ENCODE measurements at places on chromosomes 12 and 14.

DNA sequence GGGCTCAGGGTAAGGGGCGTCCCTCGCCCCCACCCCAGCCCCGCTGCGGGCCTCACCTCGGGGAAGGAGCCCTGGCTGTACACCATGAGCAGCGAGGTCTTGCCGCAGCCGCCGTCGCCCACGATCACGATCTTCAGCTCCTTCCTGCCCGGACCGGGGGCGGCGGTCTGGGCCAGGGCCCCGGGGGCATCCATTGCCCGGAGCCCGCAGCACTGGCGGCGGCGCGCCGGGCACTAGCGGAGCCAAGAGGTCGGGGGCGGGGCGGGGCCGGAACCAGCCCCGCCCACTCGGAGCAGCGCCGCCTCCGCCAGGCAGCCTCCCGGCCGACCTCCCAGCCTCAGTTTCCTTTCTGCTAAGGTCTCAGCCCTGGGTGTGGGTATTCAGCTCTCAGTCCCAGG lies at the start of gene RHOF:
Gene RHOF (minus strand): TSS at position 249 of the 398 bp plus-strand sequence. CDS start 55 bp downstream, at position 194.
- DNase-seq: peak; percentile 63

GRCh38 chr12:26273811-26274210 lies 78.4 kb downstream of the SSPN start:
- DNase-seq: peak; percentile 33

DNA sequence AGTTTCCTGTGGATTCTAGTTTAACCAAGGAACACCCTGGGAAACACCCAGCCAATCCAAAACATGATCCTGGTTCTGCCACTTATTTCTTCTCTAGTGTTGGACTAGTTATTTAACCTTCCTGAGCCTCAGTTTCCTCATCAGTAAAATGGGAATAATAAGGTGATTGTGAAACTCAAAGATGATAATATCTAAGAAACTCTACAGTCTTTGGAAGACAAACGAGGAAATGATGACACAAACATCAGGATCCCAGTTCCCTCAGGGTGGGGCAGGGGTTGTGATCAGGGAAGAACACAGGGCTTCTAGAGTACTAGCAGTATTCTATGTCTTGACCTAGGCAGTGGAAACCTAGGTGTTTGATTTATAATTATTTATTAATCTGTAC lies 18.1 kb upstream of the TMEM106C start:
- DNase-seq: no peak

- DNase-seq: no peak
Measured at GRCh38 chr14:101947577-101947903, 16.8 kb upstream of the DYNC1H1 start.

GRCh38 chr12:22014783-22015144 lies 31.3 kb upstream of the CMAS start:
- DNase-seq: no peak

GRCh38 chr12:76024942-76025600 lies 6.5 kb downstream of the PHLDA1 start:
- DNase-seq: no peak

GRCh38 chr14:91399868-91400640 lies 17.6 kb downstream of the CCDC88C start:
- no peak for DNase-seq

GRCh38 chr12:55624056-55624455 lies 12.6 kb upstream of the OR10P1 start:
- DNase-seq: no peak

GRCh38 chr14:60495946-60496345 lies 10.1 kb upstream of the C14orf39 start:
- DNase-seq: no peak

DNA sequence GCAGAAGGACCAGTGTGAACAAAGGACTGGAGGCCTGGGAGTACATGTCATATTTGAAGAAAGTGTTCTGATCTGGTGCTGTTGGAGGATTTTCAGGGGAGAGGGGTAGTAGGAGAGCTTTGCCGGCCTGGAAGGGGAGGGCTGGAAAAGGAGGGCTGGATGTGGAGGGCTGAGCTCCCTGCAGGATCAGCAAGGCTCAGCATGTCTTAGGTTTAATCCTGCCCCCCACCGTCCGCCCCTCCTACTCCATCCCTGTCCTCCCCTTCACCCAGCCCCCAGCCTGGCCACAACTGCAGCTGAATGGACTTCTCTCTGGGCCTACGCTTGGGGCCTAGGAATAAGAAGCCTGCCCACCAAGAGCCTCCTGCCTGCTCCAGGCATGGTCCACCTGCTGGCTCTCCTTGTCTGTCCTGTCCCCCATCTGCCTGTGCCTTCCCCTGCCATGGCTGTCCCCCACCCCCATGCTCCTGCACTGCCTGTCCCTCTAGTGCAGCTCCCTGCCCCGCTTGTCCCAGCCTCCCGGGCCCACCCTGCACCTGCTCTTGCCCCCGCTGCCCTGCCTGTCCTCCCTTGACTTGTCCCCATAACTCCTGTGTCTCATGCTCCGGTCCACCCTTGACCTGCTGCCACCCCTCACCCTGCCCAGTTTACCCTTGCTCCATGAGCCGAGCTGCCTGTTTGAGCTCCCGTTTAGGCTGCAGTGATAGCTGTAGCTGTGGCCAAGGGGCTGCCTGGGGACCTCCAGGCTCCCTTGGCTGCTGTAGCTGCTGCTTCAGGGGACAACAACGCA lies 9.8 kb upstream of the RARG start:
- no peak for DNase-seq

- no peak for DNase-seq
Measured at GRCh38 chr14:90993792-90994191, 66.6 kb downstream of the RPS6KA5 start.

- no peak for DNase-seq
Measured at GRCh38 chr14:69878251-69878650, 965 bp upstream of the SMOC1 start.

DNA sequence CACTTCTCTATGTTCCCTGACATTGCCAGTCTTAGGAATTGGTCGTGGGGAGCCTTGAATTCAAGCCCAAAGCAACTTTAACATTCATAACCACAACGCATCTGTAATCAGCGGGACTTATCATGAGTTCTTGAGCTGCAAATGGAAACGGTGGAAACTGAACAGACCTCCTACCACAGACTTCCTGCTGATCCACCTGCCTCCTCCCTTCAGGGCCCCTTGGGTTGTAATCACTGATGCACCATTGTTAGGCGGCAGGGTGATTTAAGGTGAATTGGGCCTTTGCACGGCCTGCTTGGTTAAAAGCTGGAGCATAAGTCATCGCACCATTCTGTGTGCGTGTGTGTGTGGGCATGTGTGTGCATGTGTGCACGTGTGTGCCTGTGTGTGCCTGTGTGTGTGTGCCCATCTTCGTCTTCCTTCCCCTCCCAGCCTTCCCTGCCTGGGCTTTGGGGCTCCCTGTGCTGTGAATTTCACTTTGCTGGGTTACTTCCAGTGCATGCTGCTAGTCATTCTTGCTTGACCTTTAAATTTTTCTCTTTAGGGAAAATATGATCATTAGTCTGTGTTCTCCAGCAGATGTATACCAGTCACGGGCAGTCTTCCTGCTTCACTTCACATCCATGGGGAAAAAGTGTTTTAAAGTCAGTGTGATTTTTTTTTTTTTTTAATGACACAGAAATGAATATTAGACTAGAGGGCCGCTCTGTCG lies 29.1 kb downstream of the CHST11 start:
- DNase-seq: no peak

DNA sequence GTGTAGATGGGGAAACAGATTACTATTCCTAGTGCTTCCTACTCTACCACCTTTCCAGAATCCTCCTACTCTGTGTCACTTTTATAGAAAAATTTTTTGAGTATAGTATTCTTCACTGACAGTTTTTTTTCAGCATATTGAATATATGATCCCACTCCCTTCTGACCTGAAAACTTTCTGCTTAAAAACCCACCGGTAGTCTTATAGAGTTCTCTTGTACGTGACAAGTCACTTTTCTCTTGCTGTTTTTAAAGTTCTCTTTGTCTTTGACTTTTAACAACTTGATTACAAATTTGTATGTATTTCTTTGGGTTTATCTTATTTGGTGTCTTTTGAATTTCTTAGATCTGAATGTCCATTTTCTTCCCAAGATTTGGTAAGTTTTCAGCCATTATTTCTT lies 133.6 kb upstream of the SLC38A2 start:
- no peak for DNase-seq

GRCh38 chr12:47155457-47156166 lies 75.9 kb upstream of the AMIGO2 start:
- no peak for DNase-seq

DNA sequence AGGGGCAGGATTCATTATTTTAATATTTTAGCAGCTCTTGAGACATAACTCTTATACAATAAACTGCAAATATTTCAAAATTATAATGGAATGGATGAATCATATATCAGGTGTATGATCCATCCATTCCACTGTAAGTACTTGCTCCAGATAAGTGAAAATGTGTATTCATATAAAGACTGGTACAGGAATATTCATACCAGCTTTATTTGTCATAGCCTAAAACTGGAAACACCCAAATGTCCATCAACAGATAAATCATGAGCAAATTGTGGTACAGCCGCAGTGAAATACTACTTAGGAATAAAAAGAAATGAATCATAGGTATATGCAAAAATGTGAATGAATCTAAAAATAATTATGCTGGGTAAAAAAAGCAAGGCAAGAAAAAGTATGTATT lies 263.6 kb upstream of the SYT10 start:
- no peak for DNase-seq

DNA sequence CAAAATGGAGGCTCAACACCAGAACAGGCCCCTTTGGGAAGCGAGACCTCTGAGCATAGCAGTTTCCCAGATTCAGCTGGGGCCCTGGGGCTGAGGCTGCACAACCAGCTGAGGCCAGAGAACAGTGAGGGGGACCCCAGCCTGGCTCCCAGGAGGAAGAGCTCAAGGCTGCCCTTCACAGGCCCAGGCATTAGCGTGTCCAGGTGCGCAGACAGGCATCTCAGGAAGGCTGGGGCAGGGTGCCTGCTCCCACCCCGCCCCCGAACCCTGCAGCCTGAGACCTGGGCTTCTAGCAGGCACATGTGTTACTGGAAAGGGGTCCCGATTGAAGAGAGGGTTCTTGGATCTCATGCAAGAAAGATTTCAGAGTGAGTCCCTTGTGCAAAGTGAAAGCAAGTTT lies 27.2 kb downstream of the CALM1 start:
- DNase-seq: no peak

GRCh38 chr14:85122690-85123089 lies 407.3 kb upstream of the FLRT2 start:
- DNase-seq: no peak

DNA sequence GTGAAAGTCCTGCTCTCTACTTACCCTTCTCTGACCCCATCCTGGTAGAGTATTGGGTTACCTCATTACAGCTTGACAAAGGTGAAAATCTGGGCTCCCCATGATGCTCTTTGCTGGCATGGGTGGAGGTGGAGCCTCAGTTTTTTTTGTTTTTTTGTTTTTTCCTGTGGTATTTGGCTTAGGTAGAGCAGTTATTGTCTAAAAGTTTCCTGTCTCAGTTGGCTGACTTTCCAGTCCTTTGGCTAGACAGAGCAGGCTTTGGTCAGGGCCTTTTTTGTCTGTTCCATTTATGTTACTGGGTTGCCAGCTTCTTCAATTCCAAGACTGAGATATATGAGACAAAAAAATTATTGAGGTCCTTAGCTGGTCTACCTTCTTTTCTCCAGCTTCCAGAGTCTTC lies 163.4 kb downstream of the GALC start:
- DNase-seq: no peak

DNA sequence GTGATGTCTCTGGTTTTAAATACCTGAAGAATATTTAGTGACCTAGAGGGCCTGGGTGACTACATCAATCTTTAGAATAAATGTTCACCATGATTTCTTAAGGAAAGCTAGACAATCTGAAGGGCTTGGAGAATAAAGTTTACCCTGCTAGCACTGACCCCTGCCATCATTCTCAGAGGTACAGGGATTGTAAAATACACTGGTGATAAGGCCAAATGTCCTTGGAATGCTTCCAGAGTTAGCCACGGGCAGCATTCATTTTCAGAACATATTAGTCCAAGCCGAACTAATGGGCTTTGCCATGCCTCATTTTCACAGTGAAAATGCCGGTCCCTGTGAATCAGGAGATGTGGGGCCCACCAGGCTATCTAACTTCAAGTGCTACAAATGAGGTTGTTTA lies 1381.7 kb upstream of the SEL1L start:
- DNase-seq: no peak

DNA sequence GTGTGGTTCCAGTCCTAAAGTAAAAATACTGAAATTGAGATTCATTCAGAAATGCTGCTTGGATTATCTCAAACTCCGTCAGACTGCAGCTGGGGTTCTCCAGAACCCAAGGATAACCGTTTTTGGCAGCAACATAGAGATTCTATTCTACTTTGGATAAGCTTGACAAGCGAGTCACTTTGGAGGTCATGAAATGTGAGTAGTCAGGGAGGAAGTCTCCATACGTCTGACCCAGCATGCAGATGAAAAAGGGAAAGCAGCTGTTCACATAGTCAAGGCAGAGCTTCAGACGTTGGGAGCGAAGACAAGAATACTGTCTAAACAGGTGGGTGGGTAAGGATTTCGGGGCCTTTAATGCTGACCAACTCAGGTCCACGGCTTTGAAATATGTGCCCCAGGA lies 14.9 kb upstream of the HSP90B1 start:
- no peak for DNase-seq

DNA sequence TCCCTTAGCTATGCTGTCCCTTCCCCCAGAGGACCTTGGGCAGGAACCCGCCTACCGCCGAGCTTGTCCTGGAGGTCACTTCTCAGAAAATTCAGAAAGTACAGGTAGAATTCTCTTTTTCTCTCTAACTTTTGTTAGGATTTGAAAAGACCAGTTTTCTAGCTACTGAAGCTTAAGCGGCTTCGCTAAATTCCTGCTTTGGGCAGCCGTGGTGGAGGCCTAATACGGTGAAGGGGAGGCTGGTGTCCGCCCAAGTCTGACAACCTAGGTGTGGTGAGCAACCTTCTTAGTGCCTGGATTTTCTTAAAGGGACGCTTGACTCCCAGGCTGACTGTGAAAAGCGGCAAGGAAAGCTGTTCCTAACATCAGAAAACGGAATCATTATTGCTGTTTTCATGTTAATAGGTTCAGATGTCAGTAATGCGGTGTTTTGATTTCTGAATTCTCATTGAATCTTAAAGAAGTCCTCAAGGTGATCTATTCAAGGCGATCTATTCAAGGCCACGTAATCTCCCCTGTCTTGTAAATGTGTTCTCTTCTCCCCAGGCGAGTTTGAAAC lies 835 bp downstream of the FGD4 start:
- DNase-seq: peak; percentile 25

DNA sequence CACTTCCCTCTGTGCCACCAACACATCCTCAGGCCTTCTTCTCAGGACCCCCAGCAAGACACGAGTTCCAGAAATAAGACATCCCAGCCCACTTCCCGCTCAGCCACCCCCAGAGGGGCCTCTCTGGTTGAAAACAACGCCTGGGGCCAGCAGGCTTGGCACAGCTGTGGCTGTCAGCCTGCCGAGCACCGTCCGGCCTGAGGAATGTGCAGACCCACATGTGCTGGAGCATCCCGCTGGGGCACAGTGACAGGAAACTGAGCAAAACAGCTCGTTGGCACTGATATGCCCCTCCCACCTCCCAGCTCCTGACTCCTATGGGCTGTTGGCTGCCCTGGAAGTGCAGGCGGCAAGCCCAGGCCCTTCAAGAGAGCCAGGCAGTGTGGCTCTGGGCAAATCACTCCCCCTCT lies 1.4 kb downstream of the SYNE3 start:
- no peak for DNase-seq

Data from HEK293T (cell line).